ENCODE measurements at places on chromosomes 13 and 19.

DNA sequence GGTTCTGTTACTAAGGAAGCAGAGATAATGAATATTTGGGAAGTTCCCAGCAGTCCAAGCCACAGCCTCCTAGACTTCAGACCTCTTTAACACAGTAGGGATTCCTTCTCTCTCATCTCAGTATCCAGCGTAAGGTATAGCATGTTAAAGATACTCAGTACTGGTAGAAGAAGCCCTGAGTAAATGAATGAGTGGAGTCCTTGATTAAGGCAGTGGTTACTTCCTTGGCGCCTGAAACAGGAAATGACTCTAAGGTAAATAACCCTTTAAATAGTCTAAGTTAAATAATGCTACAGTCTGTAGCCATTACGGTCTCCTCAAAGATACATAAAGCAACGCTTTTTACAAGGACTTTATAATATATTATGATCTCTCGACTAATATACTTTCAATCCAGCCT lies 650.8 kb upstream of the MIR17HG start:
- H3K36me3 ChIP-seq, result no peaks in the 10 kb centered on the region
- DNase-seq, result no peak
- H3K27ac ChIP-seq, result no peak overlapping the region

DNA sequence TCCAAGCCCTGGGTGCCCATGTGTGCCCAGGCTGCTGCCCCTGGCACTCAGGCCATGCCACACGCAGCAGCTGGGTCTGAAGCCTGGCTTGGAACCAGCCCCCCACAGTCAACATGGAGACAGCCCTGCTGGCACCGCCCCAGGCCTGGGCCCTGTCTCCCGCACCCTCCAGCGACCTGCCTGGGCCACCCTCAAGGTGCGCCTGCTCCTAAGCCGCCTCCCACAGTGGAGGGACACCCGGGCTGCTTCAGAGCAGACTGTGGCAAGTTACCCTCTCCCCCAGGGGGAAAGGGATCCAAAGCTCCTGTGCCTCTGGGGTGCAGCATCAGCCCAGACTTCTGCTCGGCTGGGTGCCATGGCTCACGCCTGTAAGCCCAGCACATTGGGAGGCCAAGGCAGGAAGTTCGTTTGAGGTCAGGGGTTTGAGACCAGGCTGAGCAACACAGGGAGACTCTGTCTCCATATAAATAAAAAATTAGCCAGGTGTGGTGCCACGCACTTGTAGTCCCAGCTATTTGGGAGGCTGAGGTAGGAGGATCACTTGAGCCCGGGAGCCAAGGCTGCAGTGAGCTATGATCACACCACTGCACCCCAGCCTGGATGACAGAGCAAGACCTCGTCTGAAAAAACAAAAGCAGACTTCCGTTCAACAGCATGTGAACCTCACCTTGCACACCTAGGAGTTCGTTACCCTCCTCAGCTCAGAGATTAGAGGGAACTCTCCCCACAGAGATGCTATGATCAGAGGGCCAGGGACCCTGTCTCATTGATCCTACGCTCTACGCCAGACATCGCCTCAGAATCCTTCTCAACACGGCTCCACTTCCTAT lies 15.6 kb downstream of the ELL start:
- H3K36me3 ChIP-seq, result peaks cover 42% of the 10 kb centered on the region
- H3K4me3 ChIP-seq, result no peak overlapping the region

GRCh38 chr19:3115916-3116602 lies 19.8 kb upstream of the GNA15 start:
- no peak overlapping the region for H3K27ac ChIP-seq
- no peak for DNase-seq

- no peaks in the 10 kb centered on the region for H3K36me3 ChIP-seq
- H3K27ac ChIP-seq, result no peak overlapping the region
- no peaks in the 10 kb centered on the region for H3K27me3 ChIP-seq
- no peak for DNase-seq
- no peaks in the 10 kb centered on the region for H3K4me1 ChIP-seq
These were observed 362.4 kb downstream of the ENOX1 start for GRCh38 chr13:43424412-43424811.

- H3K27ac ChIP-seq, result no peak overlapping the region
- no peaks in the 10 kb centered on the region for H3K4me1 ChIP-seq
- no peaks in the 10 kb centered on the region for H3K27me3 ChIP-seq
- no peak overlapping the region for H3K4me3 ChIP-seq
These were observed 12.2 kb upstream of the LILRA5 start for GRCh38 chr19:54325194-54325621.

DNA sequence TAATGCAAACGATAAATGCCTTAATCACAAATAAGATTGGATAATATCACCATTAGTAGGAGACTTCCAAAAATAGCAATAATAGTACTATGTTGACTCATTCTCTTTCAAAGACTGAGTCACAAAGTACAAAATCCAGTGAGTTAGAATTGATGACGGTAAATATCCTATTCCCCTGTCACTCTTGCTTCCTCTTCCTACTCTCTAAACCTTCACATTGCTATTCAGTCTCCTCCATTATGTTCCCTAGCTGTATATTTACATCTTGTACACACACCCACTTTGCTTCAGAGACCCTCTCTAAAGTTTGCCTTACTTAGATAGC lies 26.3 kb upstream of the INTS6 start:
- no peaks in the 10 kb centered on the region for H3K27me3 ChIP-seq
- H3K36me3 ChIP-seq, result no peaks in the 10 kb centered on the region
- no peak for DNase-seq

DNA sequence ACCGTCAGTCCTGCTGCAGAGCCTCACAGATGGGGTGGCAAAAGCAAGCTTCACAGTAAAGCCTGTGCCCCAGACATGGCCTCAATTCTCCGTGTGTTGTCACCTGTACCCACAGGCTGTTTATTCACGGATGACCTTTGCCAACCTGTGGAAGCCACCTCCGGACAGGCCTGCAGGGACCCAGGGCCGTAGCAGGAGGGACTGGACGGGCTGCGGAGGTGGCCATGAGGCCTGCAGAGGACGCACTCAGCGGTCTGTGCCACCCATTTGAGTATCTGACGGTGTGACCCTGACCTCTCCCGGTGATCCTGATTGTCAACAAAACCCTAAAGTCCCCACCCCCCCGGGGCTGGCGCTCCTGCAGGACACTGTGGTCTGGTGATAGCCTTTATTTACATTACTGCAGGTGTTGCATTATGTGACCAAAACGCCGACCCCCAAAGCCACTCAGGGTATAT lies 7.8 kb upstream of the KLF16 start:
- no peaks in the 10 kb centered on the region for H3K36me3 ChIP-seq
- H3K4me3 ChIP-seq, result no peak overlapping the region
- DNase-seq, result no peak
- H3K4me1 ChIP-seq, result peaks cover 5% of the 10 kb centered on the region
- H3K27ac ChIP-seq, result no peak overlapping the region

DNA sequence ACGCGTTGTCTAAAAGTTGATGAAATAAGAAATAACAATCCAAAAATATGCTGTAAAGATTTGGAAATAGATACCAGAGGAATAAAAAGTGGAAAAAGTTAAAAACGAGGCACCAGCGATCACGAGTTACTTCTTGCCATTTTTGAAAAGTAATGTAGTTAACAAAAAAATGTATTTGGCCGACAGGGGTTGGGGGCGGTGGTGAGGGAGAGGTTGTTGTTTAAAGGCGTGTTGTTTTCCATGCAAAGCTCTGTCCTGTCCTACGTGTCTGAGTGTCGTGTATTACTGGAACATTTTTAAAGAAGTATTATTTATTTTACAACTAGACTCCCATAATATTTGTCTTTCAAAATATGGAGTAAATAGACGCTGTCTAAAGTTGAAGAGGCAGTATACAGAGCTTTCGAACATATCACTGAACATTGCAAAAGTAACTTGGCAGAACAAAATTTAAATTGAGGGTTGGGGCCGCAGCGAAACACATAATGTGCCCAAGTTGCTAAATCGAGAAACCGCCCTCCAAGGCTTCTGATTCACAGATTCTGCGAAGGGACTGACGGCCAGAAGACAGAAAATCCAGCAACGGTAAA lies 823 bp downstream of the FBXO17 start:
- H3K4me3 ChIP-seq, result peak overlapping the region; percentile 88
- no peaks in the 10 kb centered on the region for H3K36me3 ChIP-seq
- H3K27me3 ChIP-seq, result no peaks in the 10 kb centered on the region
- no peak overlapping the region for H3K27ac ChIP-seq
- H3K4me1 ChIP-seq, result peaks cover 26% of the 10 kb centered on the region

- H3K27ac ChIP-seq, result no peak overlapping the region
- H3K4me3 ChIP-seq, result no peak overlapping the region
- H3K27me3 ChIP-seq, result no peaks in the 10 kb centered on the region
- H3K4me1 ChIP-seq, result no peaks in the 10 kb centered on the region
- no peaks in the 10 kb centered on the region for H3K36me3 ChIP-seq
These were observed 65.9 kb upstream of the KLF12 start for GRCh38 chr13:74200081-74200480.

DNA sequence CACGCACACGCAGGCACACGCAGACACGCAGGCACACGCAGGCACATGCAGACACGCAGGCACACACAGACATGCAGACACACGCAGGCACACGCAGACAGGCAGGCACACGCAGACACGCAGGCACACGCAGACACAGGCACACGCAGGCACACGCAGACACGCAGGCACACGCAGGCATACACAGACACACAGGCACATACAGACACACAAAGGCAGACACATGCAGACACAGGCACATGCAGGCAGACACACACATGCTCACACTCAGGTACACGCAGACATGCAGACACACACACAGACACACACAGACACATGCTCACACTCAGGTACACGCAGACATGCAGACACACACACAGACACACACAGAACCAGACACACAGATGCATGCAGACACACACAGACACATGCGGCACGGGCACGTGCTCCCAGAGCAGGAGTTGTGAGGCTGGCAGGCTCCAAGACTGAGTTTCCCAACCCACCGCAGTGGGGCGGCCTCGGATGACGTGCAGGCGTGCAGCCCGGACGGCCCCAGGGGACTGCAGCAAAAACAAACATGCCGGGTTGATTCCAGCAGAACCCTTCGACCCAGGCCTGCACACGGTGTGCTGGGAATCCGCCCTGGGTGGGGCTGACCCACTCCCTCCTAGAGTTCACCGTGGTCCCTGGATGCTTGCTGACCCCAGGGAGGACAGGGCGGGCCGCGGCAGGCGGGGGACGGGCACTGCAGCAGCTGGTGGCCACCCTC lies 100.0 kb downstream of the GADD45B start:
- H3K4me1 ChIP-seq, result peaks cover 10% of the 10 kb centered on the region
- H3K27ac ChIP-seq, result no peak overlapping the region
- H3K4me3 ChIP-seq, result no peak overlapping the region
- DNase-seq, result peak; percentile 32
- H3K36me3 ChIP-seq, result no peaks in the 10 kb centered on the region

GRCh38 chr13:42967660-42968059 lies 24.4 kb downstream of the EPSTI1 start:
- peak; percentile 97 for DNase-seq
- no peak overlapping the region for H3K4me3 ChIP-seq
- peaks cover 2% of the 10 kb centered on the region for H3K36me3 ChIP-seq
- no peaks in the 10 kb centered on the region for H3K27me3 ChIP-seq

DNA sequence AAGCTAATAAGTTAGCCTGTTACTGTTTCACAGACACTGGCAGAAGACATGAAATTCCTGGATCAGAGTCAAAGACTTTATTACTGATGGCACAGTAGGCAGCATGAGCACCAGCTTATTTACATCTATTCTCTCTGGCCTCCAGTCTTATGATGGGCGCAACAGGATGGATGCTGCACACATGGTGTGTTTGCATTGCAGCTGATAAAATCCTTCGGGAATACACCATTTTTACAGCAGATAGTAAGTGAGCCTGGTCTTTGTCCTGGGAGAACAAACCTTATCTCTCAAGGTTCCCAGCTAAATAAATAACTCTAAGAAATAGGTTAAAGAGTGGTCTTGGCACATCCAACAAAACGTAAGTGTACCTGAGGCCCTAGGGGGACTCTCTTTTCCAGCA lies 16.0 kb downstream of the EPSTI1 start:
- H3K4me3 ChIP-seq, result no peak overlapping the region
- H3K27ac ChIP-seq, result no peak overlapping the region
- no peak for DNase-seq
- H3K4me1 ChIP-seq, result no peaks in the 10 kb centered on the region
- H3K27me3 ChIP-seq, result no peaks in the 10 kb centered on the region
- no peaks in the 10 kb centered on the region for H3K36me3 ChIP-seq

- no peaks in the 10 kb centered on the region for H3K27me3 ChIP-seq
- DNase-seq, result peak; percentile 54
- H3K36me3 ChIP-seq, result peaks cover 3% of the 10 kb centered on the region
- H3K27ac ChIP-seq, result peak overlapping the region; percentile 77
- H3K4me1 ChIP-seq, result no peaks in the 10 kb centered on the region
These were observed 151.4 kb downstream of the PDS5B start for GRCh38 chr13:32737679-32738078.

All from small intestine (tissue), 16 donors.